IPS DF 19.7 (cell line): ENCODE measurements at places on chromosomes 2 and 18.

DNA sequence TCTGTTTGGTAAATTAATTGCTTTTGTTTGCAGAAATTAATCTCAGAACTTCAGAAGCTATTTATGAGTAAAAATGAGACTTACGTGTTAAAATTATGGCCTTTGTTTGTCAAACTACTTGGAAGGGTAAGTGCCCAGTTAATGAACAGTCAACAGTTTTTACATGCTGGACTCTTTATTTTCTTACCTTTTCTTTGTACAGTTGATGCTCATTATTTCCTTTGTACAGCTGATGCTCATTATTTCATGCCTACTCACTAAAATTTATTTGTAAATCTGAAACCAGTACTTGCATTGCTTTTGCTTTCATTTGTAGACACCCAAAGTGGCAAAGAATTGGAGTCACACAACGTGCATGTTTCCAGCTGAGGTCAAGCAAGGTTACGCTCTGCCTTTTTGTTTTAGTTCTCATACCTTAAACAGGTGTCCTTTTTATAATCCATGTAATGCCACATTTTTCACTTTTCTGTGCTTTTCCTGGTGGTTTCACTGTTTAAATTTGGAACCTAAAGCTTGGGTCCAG is 13.3 kb downstream of the RIF1 start:
- DNase-seq: no peak

DNA sequence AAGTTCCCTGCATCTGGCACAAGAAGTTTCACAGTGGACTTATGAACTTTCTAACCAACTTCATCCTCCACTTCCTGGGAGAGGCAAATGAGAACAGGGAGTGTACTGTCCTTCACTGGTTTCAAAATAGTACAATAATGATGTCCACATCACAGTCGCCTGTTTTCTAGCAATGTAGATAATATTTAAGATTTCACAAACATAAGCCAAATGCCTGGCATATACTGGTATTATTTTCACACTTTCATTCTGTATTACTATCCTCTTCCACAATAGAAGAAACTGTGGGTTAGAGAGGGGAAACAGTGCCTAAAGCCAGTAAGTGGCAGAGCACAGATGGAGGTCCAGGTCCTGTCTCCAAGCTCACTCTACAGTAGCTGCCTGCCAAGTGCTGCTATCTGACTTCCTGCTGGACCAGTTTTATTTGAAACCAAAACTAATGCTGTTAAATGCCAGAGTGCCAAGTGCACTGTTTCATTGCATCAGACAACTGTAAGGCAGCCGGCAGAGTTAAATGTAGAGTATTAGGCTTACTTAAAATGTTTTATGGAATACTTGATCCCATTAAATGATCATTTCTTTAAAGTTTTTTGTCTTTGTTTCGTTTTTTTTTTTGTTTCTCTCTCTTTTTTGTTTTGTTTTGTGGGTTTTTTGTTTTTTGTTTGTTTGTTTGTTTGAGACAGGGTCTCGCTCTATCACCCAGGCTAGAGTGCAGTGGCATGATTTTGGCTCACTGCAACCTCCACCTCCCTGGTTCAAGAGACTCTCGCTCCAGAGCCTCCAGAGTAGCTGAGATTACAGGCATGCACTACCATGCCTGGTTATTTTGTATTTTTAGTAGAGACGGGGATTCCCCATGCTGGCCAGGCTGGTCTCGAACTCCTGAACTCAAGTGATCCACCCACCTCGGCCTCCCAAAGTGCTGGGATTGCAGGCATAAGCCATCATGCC is 15.1 kb downstream of the COBLL1 start:
- DNase-seq: no peak

- no peak for DNase-seq
Observed at GRCh38 chr18:42426496-42427015, 471.5 kb downstream of the PIK3C3 start.

- no peak for DNase-seq
Observed at GRCh38 chr2:88574445-88574844, 52.8 kb downstream of the EIF2AK3 start.

- no peak for DNase-seq
Observed at GRCh38 chr2:111157071-111157661, 36.5 kb downstream of the BCL2L11 start.

DNA sequence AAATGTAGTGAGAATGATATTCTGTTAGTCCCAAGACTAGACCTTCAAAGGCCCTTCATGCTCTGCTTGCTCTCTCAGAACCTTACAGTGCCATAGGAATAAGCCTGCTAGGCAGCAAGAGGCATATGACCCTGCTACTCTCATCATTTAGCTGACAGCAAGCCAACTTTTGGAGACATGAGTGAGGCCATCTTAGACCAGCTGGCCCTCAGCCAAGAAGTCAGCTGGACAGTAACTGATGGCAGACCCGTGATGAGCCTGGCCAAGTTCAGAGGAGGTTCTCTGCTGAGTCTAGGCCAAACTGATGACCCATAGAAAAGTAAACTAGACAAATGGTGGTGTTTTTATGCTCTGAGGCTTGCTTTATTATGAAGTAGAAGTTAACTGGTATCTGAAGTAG is 82.6 kb downstream of the C18orf54 start:
- no peak for DNase-seq

DNA sequence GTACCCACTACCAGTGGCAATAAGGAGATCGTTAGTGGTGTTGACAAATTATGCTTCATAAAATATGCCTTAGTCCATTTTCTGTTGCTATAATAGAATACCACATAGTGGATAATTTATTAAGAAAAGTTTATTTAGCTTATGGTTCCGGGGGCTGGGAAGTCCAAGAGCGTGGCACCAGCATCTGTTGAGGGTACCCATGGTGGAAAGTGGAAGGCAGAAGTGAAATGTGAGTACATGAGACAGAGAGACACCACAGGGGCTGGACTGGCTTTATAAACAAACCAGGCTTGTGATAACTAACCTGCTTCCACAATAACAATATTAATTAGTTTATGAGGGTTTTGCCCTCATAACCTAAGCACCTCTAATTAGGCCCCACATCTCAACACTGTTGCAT is 146.6 kb downstream of the RNF144A start:
- no peak for DNase-seq

GRCh38 chr18:13500227-13500865 is 226.0 kb downstream of the FAM210A start:
- DNase-seq: peak; percentile 84

DNA sequence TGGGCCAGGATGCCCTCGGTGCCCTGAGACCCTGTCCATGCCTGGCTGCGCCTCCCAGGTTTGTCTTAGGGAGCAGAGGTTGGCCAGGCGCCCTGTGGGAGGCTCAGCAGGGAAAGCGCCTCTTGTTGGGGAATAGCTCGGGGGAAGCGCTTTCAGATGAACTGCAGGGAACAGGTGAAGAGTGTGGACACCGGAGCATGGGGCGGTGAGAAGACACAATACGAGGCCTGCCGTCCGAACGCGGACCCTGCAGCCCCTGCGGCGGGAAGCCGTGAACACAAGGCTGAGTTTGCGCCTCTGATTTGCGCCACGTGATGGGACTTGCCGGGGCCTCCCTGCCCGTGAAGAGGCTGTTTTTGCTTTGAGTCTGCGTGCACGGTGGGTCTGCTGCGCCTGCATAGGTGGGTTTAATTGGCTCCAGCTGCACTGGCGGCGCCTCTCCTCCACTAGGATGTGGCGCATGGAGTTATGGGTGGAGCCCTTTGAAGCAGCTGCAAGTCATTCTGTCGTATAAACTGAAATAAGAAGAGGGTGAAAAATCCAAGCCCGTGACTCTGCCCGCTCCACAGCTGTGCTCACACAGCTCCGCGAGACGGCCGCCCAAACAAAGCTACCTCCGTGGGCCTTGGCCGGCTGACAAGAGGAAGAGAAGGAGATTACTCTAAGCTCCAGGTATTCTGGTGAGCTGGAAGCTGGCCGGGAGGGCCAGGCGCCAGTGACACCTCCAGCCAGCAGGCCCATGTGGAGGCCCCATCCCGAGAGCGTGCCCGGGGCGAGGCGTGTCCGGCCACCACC is 103.5 kb upstream of the CTDP1 start:
- no peak for DNase-seq

DNA sequence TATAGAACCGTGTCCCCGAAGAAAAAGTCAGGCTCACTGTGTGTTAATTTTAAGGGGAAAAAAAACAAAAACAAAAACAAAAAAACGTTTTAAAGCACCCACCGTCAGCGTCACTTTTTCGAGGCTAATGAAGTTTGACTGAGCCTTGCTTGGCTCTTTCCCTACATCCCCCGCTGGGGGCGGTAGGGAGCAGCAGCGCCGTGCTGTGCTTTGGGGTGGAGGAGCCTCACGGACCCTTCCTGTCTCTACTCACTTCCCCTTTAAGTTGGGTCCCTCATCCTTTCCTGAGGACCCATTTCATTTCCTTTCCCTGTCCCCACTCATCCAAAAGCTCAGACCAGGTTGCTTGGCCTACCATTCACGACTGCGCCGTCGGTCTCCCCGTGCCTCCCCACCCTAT is 82.8 kb upstream of the RPL31 start:
- no peak for DNase-seq

GRCh38 chr2:104599787-104600510 is 254.0 kb upstream of the POU3F3 start:
- no peak for DNase-seq

- DNase-seq: no peak
Observed at GRCh38 chr2:227324642-227324994, 433 bp upstream of the MFF start.

GRCh38 chr2:69372767-69373166 is 14.3 kb downstream of the GFPT1 start:
- no peak for DNase-seq

- no peak for DNase-seq
Observed at GRCh38 chr2:100107906-100108647, 34.3 kb downstream of the AFF3 start.

GRCh38 chr2:51120754-51121280 is 88.9 kb upstream of the NRXN1 start:
- no peak for DNase-seq

- no peak for DNase-seq
Observed at GRCh38 chr2:70926042-70926441, 9.7 kb upstream of the ATP6V1B1 start.
